Lower leg skin (tissue), 4 donors: ENCODE measurements at places on chromosomes 6 and 20.

DNA sequence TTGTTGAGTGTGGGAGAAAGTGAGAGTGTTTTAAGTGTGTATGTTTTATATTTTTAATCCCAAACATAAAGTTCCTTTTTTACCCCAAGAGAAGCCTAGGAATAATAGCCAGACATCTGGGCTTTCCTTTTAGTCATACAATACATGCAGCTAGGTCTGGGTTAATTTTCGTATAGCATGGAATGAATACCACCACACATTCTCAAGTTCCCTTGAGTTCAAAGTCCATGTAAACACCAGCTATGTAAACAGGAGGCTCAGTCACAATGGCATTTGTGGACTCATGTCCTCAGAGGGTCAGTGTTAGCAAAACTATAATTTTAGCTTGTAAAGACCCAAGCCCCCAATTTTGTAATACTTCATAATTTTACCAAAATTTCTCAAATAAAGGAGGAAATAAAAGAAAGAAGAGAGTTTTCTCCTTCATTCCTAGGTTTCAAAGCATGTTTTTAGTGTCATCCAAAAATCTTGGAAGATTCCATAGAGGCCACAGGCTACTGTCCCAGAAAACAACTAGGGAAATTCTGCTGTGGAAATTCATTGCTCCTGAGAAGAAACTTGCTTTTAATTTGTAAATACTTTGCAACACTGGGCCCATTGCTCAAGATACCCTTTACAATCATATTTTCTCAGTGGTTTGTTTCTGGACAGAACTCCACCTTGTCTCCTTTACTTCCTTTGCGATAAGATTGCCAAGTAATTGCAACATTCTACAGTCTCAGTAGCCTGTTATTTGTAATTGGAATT is 671.2 kb downstream of the COL12A1 start:
- peak; percentile 29 for DNase-seq

DNA sequence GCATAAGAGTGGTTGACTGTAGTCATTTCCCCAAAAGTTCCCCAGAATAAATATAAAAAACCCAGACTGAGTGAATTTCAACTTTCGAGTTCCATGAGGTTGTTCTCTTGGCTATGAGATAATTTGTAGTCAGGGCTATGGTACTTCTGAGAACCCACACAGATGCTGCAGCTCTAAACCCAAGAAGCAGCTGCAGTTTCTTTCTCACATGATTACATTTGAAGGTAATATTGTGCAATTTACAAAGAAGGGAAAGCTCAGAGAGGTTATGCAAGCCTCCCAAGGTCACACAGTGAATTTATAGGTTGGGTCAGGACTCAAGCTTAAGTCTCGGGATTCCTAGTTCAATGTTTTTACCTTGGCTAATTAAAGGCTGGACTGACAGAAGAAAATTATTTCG is 29.7 kb upstream of the CD93 start:
- DNase-seq: no peak

DNA sequence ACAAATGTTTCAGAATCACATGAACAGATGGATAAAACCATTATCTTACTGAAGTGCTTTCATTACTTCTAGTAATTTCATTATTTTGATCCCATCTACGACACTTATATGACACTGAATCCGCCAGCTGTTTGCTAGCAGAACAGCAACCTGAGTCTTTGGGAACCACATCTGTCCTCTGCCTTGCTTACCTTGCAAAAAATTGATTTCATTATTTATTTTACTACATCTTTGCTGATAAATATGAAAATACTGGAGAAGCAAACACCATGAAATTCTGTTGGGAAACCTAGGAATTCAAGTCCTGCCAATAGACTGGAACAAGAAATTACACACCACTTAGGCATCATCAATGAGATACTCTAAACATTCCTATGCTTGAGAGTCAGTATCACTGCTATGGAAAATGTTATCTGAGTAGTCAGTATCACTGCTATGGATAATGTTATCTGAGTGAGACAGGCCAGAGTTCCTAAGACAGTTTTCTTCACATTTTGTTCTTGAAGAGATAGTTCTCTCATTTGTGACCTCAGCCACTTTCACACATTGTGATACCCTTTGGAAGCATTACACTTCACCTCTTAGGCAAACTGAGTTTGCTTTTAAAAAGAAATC is 91.9 kb downstream of the PDE10A start:
- no peak for DNase-seq

- DNase-seq: no peak
These were observed 1413.9 kb upstream of the ADGRB3 start for GRCh38 chr6:67221226-67221625.
